Effector CD4-positive, alpha-beta T cell (primary cell): ENCODE measurements at places on chromosomes 11 and 22.

DNA sequence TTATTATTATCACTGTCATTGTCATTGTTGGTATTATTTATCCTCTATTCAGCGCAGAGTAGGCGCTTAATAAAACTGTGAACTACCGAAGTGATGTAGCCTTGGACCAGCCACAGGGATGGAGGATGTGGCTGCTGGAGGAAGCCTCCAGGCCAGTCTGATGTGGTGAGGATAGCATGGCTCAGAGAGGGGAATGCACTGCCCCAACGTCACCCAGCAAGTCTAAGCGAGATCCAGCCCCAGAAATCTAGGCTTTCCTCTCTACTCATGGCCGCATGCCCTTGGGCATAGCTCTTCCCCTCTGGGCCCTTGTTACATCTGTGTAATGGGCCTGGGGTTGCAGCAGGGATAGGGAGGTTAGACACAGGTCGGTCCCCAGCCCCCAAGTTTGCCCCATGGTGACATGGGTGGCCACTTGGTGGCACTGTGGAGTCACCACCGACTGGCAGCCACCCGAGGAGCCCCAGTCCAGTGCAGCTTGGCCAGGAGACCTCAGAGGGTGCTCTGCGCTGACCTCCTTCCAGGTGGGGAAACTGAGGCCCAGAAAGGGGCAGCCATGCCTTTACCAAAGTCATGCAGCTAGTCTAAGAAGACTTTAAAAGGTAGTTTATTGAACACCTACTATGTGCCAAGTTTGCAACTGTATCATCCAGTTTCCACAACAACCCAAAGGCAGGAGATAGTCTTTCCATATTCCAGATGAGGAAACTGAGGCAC is 395.7 kb downstream of the MN1 start:
- DNase-seq: no peak

DNA sequence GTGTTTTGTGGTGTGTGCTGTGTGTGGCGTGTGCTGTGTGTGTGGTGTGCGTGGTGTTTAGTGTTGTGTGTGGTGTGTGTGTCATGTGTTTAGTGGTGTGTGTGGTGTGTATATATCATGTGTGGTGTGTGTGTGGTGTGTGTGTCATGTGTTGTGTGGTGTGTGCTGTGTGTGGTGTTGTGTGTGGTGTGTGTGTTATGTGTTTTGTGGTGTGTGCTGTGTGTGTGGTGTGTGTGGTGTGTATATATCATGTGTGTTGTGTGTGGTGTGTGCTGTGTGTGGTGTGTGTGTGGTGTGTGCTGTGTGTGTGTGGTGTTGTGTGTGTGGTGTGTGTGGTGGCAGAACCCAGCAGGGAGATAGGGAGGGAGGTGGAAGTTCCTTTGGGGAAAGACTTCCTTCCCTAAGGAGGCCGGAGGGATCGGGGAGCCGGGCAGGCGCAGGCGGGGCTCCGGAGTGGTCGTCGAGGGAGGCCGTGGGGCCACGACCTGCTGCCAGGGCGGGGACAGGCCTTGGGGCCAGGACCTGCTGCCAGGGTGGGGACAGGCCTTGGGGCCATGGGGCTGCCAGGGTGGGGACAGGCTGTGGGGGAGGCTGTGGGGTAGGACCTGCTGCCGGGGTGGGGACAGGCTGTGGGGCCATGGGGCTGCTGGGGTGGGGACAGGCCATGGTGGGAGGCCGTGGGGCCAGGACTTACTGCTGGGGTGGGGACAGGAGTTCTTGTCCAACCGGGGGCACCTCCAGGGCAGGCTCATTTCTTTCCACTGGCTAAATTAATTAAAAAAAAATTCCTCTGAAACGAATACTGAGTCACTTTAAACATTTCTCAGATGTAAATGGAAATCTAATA is 15.2 kb downstream of the PIM3 start:
- DNase-seq: peak; percentile 3

DNA sequence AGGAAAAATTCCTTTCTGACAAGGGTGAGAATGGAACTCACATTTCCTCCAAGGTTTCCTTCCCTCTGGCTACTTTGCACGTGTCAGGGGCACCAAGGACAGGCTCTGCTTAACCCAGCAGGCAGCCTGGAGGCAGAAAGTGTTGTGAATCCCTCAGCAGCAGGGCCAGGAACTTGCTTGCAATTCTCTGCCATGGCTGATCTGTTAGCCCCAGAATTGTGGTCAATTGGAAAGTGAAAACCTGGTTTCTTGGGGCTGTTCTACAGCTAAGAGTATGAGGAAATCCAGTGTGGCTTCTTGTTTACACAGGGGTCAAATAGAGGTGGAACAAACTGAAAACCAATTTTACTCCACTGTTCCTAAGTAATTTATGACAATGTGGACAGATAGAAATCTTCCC is 38.3 kb upstream of the CEP295 start:
- no peak for DNase-seq

- DNase-seq: no peak
Measured at GRCh38 chr22:48188231-48188721, 1425.8 kb downstream of the TBC1D22A start.

GRCh38 chr22:48299124-48299523 is 1528.5 kb downstream of the BRD1 start:
- DNase-seq: no peak

DNA sequence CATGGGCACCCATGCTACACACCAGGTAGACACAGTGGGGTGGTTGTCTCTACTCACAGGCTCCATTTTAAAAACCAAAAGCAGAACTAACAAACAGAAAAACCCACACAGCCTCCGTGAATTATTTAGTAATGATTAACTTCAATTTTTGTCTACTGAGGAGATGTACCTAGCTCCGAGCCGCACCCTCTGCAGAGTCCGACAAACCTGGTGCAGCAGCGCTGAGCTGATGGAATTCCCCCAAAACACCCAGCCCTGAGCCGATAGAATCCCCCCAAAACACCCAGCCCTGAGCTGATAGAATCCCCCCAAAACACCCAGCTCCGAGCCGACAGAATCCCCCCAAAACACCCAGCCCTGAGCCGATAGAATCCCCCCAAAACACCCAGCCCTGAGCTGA is 927.0 kb downstream of the BRD1 start:
- no peak for DNase-seq

DNA sequence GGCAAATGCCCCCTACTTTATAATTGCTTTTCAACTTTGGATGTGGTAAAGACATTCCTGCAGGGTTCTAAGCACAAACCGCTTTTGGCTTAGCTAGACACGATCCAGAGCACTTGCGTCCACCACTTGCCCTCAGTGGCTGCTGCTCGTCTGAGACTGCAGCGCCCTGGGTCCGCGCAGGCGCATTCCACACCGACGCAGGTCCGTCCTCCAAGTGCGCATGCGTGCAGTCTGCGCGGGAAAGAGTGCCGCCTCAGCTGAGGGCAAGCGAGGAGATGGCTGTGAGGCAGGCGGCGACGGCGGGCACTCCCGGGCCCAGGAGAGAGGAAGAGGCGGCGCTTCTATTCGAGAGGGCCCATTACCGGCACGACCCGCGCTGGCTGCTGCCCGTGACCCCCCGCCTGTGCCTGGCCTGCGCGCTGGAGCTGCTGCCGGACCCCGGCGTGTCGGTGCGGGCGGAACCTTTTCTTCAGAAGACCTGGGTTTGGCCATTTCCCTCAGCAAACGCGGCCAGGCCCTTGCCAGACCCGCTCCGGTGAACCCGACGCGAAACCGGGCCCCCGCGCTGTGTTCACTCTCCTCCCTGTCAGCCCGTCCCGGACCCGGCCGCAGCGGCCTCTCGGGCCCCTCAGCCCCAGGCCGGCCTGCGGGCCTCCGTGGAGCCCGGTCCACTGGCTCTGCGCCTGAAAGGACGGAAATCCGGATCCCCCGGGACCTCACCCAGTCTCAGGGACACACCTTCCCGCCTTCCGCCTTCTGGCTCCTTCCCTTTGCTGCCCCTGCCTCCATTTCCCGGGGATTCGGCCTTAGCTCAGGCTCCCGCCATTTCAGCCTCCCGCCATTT is at the start of gene MEI1:
Gene MEI1, plus strand, starts transcription at position 240 of the 844 bp plus-strand sequence. Its CDS starts 36 bp downstream, at position 276.
- peak; percentile 86 for DNase-seq

DNA sequence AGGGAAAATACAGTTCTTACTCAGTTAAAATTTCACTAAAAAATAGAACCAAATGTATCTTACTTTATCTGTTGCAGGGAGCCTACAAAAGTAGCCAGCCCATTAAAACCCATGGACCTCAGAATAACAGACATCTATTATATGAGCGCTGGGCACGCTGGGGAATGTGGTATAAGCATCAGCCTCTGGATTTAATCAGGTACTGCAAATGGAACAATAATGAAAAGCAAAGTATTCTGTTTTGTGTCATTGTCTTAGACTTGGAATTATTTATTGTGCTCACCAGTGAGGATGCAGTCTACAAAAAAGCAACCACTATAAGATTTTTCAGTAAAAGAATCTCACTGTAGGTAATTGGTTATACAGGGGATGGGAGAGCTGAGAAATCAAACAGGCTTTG is 30.2 kb downstream of the MUC15 start:
- no peak for DNase-seq

- peak; percentile 10 for DNase-seq
Measured at GRCh38 chr11:18650859-18651557, 16.9 kb upstream of the SPTY2D1 start.

DNA sequence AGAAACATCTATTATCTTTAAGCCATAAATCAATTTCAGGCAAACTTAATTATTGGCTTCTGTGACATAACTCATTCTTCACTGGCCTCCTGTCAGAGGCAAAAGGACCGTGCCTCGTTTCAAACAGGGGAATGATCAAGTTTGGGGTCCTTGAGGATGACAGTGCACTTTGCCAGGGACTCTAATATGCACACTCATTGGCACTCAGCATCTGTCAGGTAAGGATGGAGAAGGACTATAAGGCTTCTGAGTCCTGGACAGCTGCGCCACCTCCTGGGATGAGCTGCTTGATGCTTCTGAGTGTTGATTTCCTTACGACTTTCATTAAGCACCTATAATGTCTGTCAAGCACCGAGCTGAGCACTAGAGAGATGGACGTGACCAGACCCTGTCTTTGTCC is 20.2 kb downstream of the BPIFC start:
- DNase-seq: no peak

GRCh38 chr11:65493367-65494176 is 5.3 kb upstream of the MALAT1 start:
- DNase-seq: no peak

DNA sequence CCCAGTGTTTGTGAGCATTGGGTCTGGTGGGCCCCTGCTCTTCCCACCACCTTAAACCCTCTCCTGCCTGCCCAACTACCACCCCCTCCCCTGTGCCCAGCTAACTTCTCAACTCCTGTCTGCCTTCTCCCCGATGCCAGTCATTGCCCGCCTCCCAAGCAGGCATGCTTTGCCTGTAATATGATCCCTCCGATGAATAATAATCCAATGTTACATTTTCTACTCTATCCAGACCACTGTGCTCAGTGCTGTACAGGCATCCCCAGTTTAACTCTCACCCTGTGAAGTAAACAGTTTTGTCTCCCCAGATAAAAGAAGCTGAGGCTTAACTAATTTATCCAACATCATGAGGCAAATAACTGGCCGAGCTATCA is 35.5 kb upstream of the OLFML1 start:
- DNase-seq: no peak

DNA sequence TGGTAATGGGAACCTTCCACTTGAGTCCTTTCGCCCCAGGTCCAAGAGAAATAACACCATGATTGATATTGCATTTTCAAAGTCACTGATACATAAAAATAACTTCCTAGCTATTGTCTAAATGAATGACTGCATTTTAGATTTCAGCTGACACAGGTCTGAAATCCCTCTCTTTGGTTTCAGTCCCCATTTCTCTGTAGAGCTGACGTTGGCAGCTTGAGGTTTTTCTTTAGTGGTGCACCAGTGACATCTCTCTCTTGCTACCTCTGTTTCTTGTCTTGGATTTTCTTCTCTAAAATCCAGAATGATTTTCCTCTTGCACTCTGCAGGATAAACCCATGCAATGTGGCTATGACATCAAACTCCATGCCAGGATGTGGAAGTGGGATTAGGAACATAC is 31.7 kb upstream of the SORL1 start:
- DNase-seq: no peak

DNA sequence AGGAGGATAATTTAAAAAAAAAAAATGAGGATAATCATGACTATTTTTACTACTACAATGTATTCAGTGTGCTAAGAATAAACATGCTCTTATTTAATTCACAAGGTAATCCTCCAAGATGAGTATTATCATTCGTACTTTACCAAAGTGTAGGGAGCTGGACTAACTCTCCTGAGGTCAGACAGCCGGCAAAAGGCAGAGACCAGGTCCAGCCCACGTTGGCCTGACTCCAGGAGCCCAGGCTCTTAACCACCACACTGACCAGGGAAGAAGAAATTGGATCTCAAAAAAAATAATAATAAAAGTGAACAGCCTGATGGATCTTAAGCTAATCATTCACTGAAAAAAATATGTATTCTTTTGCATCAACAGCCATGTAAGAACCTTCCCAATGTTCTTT is 25.2 kb downstream of the PLAAT3 start:
- DNase-seq: no peak

- no peak for DNase-seq
Measured at GRCh38 chr11:114228435-114229411, 67.5 kb upstream of the NNMT start.

- no peak for DNase-seq
Measured at GRCh38 chr11:45816614-45817013, 11.7 kb downstream of the SLC35C1 start.

DNA sequence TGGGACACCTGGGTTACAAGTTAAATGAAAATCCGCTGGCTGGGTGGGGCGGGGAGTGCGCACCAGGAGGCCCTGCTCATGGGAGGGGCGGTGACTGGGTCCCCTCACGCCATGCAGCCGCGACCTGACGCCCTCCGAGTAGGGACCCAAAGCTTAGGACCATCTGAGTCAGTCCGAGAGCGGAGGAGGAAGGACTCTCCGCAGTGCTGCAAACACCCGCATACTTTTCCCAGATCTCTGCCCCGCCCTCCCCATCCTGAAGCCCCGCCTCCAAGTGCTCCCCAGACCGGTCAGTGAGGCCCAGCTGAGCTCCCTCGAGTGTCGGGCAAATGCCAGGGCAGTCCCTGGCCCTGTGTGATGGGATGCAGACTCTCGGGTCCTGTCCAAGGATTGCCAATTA is 6.6 kb upstream of the FLI1 start:
- no peak for DNase-seq

DNA sequence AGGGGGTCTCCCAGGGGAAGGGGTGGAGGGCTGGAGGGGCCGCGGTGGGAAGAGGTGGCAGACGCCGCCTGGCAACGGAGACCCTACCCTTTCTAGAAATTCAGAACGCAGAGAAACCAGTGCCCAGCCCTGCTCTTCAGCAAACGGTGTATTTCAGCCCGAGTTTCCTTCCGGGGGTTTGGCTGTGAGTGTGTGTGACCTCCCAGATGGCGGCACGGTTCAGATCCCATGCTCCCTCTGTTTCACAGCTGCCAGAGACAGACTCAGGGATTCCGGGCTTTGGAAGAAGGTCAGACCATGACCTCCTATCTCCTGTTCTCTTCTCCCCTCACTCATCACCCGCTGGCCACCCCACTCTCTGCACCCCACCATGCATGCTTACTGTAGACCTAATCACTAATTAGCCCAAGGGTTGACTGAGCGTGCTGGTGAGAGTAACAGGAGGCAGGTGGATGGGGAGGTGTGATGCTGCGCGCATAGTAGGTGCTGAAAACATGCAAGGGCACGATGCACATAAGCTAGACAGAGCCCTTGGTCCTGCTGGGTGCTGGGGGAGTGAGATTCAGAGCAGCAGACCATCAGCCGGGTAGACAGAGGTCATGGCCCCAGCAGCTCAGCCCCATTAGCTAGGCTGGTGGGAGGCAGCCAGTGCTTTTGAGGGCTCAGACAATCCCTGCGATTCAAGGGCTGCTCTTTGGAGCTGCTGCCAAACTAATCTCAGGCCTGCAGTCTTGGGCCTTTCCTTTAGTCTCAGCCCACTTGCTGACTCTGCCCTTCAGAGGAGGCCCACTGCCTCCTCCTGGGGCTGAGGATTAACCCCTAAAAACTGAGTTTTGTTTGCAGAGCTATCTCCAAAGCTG is 256.5 kb upstream of the CADM1 start:
- DNase-seq: no peak

GRCh38 chr11:73308003-73308960 is at the start of gene ARHGEF17:
ARHGEF17 (plus strand) TSS chr11:73308276; CDS start chr11:73308639, 363 bp downstream.
- DNase-seq: peak; percentile 30
